ENCODE measurements at places on chromosomes 3 and 15.

GRCh38 chr3:34483311-34483887, 685.0 kb downstream of the PDCD6IP start:
- DNase-seq = no peak

- DNase-seq = no peak
These were observed 58.9 kb downstream of the LMCD1 start for GRCh38 chr3:8560366-8561007.

- DNase-seq = no peak
These were observed at the start of gene OR5AC2 for GRCh38 chr3:98086873-98087272. Gene OR5AC2, plus strand, starts transcription at chr3:98087173. Its CDS starts 0 bp downstream, at chr3:98087173.

DNA sequence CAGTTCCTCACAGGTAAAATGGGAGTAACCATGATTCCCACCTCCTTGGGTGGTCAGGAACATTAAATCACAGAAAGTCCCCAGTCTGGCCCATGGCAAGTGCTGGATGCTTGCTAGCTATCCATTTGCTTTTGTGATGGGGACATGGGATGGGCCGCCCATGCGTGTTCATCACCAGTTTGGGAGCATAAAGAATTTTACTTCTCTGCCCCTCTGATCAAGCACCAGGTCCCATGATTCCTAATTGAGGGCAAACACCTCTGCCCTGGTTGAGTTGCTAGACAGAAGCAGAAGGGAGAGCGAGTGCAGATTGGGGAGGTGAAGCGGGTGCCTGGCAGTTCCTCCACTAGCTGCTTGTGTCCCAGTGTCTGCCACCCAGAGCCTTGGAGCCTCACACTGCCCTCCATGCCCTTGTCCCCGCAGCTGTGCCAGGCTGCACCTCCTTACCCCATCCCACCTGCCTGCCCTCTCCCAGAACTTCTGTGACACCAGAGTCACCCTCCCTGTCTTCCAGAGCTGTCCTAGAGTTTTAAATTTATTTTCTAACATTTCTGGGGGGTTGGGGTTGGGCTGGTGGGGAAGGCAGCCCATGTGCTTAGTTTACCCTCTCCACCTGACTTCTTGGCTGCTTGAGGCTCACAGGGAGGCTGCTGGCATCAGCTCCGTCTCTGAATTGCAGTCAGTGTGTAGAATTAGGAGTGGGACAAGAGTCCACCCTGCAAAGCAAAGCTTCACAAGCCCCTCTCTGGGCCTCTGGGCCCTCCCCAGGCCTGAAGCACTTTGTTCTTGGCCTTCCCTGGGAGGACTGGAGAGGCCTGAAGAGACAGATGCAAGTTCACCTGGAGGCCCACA, 18.4 kb downstream of the CFAP100 start:
- DNase-seq = no peak

DNA sequence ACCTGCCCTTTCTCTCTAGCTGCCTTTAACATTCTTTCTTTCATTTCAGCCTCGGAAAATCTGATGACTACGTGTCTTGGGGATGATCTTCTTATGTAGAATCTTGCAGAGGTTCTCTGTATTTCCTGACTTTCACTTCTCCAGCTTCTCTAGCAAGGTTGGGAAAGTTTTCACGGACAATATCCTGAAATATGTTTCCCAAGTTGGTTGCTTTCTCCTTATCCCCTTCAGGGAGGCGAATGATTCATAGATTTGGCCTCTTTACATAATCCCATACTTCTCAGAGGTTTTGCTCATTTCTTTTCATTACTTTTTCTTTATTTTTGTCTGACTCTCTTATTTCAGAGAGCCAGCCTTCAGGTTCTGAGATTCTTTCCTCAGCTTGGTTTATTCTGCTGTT, 62.1 kb upstream of the CCDC54 start:
- no peak for DNase-seq

DNA sequence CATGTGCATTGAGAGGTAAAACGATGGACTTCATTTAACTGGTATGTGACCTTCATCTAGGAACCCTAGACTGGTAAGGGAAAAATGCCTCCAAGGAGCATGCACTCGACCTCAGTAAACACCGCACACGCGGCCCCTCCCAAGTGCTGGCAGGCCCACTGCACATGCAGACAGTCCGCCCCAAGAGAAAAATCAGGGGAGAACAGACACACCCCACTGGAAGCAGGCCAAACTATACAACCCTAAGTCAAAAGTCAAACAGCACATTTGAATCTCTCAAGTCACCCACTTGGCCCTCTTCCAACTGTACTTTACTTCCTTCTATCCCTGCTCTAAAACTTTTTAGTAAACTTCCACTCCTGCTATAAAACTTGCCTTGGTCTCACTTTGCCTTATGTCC, 250.1 kb upstream of the HES1 start:
- no peak for DNase-seq

GRCh38 chr3:128501431-128501830, 8.4 kb upstream of the GATA2 start:
- DNase-seq = no peak

- no peak for DNase-seq
These were observed 14.5 kb downstream of the CSRNP1 start for GRCh38 chr3:39138804-39139415.

- DNase-seq = no peak
These were observed 144.8 kb upstream of the SETMAR start for GRCh38 chr3:4158329-4158728.

DNA sequence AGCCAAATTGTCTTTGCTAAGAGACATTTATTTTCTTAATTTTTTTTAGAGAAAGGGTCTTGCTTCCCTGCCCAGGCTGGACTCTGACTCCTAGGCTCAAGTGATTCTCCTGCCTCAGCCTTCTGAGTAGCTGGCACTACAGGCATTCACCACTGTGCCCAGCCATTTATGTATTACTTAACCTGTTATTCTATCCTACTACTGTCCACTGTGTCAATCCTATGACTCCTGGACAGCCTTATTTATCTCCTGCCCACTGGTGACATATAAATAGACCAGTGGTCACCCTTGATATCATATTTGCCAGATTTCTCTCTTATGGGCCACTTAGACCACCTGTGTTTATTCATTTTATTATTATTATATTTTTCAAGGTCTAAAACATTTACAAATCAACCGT, 161.4 kb downstream of the ROBO1 start:
- no peak for DNase-seq

DNA sequence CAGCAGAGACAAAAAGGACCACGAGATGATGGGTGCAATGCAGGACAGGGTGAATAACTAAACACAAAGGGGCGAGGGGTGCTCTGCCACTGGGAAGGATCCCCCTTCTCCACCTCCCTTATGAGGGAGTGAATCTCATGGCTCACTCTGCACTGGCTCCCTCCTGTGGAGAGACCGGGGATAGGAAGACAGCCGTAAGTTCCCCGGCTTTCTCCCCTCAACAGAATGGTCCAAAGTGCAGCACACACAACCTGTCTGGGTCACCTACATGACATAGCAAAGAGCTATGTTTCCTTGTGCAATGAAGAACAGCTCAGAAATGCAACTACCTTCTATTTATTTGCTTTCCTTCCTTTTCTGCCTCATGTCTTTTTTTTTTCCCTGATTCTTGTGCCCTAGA, 7.8 kb upstream of the ACSBG1 start:
- DNase-seq = no peak

- no peak for DNase-seq
These were observed 257.5 kb downstream of the LRTM1 start for GRCh38 chr3:54670201-54671000.

DNA sequence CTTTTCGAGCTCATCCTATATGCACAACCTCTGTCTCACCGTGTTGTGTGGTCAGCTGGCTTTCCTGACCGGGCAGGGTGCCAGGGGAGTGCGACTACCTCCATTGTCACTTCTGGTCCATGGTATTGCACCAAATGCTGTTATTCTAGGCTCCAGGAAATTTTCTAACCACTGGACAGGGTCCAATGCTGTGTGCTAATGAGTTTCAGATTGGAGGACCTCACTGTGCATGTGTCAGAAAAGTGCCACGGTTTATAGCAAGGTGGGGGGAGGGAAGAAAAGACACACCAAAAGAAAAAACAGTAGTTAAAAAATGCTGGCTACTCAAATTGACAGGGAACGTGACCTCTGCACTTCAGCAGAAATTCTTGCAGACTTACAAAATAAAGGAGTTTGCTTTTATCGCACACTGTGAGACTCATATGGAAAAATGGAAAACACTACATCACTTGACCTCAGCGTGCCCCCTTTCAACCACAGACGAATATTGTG, 480.1 kb downstream of the FOXP1 start:
- DNase-seq = no peak

- peak; percentile 13 for DNase-seq
These were observed 515 bp downstream of the ADAM10 start for GRCh38 chr15:58748852-58749531.

DNA sequence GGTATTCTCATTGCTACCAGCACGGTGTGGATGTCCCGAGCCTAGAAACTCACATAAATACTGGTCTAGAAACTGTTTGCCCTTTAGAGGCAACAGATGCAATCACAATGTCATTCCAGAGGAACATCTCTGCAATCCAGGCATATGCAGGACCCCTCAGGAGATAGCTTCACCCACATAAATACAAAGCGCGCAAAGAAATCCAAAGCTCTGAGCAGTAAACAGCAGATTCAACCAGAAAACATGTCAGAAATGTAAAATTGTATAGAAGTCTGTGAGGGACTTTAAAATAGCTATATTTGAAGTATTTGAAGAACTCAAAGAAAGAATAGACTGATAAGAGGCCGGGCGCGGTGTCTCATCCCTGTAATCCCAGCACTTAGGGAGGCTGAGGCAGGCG, 291.7 kb downstream of the FAM43A start:
- no peak for DNase-seq

DNA sequence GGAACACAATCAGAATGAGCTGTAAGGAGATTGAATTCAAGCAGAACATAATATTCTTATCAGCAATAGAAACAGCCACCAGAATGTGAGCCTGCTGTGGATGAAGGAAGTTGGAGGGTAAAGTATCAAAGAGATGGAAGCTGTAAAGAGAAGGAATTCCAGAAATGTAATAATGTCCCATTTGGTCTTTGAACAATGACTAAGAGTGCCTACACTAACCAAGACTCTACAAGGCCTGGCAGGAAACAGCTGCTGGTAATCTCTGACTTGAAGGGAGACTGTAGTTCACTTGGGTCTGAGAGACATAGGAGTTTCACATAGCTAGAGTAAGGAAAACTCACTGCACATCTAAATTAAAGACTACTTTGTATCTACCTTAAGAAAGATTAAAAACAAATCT, 1176.0 kb upstream of the ALCAM start:
- DNase-seq = no peak

GRCh38 chr15:67176195-67176971, 78.1 kb downstream of the AAGAB start:
- no peak for DNase-seq

DNA sequence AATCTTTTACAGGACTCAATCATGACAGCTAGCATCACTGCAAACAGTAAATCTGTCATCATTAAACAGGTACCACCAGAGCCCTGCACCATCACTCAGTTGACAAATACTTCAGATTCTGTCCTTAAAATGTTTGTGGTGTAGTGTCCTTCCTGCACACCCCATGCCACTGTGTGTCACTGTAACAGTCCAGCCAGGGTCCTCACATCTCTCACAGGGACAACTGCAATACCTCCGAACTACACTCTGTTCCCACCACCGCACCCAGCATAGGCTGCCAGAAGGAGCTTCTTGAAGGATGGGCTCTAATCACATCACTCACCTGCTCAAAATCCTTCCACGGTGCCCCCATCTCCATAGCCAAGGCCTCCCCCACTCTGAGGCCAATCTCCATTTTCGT, 90.2 kb upstream of the FGF12 start:
- no peak for DNase-seq

DNA sequence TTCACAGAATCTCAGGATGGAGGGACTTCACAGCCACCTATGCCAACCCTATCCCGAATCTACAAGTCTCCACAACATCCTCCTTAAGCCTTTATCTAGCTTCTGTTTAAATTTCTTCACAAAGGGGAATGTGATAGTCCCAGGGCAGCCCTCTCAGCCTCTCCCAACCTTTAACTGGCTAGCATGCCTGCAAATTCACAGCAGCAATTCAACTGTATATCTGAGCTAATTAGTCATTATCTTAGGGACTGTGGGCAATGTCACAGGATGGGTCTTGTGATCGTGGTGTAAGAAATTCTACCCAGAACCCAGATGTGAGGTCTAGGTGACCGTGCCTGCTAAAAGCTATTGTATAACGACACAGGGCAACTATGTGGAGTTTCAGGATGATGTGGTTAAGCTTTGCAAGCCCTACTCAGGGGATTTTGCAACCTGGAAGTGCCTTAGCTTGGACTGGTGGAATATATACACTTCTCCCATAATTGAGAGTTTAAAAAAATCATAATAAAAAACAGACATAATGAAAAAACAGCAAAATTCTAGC, 65.5 kb upstream of the FBN1 start:
- DNase-seq = no peak

DNA sequence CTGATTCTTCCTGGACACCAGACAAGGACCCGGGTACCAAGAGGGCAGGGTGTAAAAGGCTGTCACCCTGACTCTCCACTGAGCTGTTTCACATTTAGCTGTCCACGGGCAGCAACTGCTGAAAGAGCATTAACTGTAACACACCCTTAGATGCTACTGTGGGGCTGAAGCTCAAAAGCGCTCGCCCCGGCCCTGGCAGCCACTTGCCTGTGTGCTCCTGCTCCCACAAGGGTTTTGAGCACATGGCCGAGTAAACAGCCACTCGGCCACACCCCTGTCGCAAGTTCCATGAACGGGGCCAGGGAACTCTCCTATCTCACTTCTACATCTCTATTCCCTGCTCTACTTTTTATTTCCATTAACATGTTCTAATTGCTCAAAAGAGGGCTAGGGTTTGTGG, 421.7 kb downstream of the TUSC7 start:
- no peak for DNase-seq

- DNase-seq = no peak
These were observed 26.7 kb upstream of the SLC12A8 start for GRCh38 chr3:125239266-125239665.

DNA sequence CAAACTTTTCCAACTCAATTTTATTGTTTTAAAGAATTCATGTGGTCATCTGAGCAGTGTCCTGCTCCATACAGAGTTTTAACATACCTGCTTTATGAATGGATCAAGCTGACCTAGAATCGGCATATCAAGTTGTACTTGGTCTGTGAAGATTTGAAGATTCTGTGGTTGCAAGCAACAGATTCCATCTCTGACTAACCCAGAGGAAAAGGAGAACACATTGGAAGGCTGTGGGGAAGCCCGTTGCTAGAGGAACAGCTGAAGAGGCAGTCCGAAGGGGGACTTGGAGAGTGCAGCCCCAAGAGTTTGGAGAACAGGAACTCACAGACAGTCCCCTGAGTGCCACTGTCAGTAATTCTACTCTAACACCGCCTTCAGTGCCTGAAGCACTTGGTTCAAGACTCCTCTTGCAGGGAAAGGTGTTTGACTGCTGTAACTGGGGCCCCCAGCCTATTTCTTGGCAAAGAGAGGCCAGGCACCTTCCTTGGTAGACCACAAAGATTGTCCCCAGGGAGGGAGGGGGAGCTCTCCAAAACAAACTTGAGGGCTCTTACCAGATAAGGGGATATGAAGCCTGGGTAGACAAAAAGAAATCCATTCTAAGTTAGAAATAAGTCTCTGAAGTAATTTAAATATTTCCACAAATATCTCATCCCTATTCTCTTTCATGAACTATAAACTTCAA, 88.8 kb downstream of the LARS2 start:
- no peak for DNase-seq

- DNase-seq = no peak
These were observed 20.4 kb upstream of the PSTPIP1 start for GRCh38 chr15:76974456-76975036.

GRCh38 chr3:123637131-123637530, 52.3 kb upstream of the HACD2 start:
- no peak for DNase-seq

GRCh38 chr3:181488536-181488935, 223.2 kb upstream of the SOX2 start:
- DNase-seq = no peak

Data from CD8-positive, alpha-beta memory T cell (primary cell).